CD14-positive monocyte (primary cell): ENCODE measurements at places on chromosomes 7 and 10. TPM values are rescaled to one million over a fixed set of nuclear protein-coding genes. Genes with fewer than 3 reads are reported as not detected.

GRCh38 chr7:123748734-123749536, at the start of gene WASL:
Gene WASL (minus strand): TSS chr7:123749003. CDS start chr7:123748734, 269 bp downstream.
- peak; percentile 91 for DNase-seq
- H3K4me1 ChIP-seq, result peaks cover 20% of the 10 kb centered on the region
- peak within 1 kb of the TSS; percentile 97 for H3K27ac ChIP-seq
- no peaks in the 10 kb centered on the region for H3K36me3 ChIP-seq
- peak within 1 kb of the TSS; percentile 94 for H3K4me3 ChIP-seq

DNA sequence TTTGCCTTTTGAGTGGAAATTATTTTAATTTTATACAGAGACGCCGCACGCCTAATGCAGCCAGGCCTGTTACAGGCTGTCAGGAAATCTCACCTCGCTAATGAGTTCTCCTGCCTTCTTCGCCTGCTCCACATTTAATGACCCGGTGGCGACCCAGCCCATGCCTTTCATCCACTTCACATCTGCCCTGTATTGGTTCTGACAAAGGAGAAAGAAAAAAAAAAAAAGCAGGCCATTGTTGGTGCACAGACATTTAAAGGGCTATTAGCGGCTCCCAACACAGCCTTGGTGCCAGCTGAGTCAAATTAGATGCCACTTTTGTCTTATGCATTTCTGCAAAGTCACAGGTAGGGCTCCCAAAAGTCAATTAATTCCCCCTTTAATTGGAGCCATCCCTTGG, 43.3 kb downstream of the NRAP start:
- no peak overlapping the region for H3K4me3 ChIP-seq
- H3K27ac ChIP-seq, result no peak overlapping the region
- H3K27me3 ChIP-seq, result peaks cover 12% of the 10 kb centered on the region
- H3K36me3 ChIP-seq, result no peaks in the 10 kb centered on the region
- DNase-seq, result no peak

DNA sequence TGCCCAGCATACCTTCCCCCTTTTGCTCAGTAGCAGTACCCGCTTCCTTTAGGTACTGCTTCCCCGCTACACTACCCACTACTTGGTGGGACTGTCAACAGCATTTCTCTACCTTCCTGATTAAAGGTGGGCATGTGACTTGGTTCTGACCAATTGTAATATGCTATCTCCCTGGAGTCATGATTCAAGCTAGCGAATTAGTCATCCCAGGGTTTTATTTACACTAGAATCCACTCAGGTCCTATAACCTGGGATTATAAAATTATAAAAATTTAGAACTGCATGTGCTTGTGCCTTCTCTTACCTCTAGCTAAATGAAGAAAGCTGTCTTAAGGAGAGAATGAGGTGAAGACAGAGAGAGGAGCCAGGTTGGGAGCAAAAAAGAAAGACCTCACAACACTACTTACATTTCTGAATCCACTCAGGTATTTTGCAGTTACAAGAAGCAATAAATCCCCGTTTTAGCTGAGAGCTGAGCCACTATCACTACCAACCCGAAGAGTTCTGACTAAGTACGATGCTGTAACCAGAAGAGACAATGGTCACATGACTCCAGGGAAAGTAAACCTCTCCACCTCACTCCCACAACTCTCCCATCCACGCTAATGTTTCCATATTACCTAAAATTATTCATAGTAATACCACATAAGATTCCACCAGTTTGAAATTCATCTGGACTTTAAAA, 9.7 kb downstream of the GBX1 start:
- no peaks in the 10 kb centered on the region for H3K36me3 ChIP-seq
- DNase-seq, result no peak
- peaks cover 10% of the 10 kb centered on the region for H3K27me3 ChIP-seq
- no peak overlapping the region for H3K4me3 ChIP-seq
- H3K27ac ChIP-seq, result no peak overlapping the region
- no peaks in the 10 kb centered on the region for H3K4me1 ChIP-seq

DNA sequence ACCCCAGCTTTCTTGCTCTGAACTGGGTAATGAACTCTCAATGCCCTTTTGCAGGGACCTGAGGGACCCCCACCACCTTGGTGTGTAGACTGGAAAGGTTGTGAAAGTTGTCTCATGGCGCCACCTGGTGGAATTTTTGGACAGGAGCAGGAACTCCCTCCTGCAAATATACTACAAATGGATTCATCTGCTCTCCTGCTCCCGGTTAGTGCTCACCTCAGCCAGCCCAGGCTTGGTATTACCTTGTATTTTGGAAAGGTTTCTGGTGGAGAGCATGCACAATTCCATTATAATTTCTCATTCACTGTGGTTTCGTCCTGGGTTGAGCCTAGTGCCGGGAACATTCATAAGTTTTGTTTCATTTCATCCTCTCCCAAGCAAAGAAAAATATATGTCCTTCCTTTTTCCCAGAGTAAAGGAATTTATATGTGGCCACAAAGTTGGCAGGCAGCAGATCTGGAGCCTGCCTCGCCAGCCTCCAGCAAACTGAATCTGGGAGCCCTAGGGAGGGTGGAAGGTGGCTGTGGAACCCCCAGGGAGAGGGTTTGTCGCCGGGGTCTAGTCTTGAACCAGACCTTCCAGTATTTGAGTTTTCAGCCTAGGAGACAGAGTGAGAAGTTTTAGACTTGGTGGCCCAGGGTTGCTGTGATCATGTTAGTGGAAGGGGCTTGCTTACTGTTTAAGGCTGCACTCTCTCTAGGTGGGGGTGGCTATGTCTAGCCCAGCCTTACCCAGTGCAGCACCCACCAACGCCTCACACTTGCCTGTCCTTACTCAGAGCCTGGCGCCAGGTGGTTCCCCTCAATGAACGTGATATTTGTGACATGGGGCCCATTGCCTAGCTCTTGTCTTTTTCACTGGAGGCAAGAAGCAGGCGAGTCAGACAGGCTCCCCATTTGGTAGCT, 9.5 kb downstream of the FAM241B start:
- no peak overlapping the region for H3K27ac ChIP-seq
- H3K36me3 ChIP-seq, result no peaks in the 10 kb centered on the region
- DNase-seq, result peak; percentile 52
- no peak overlapping the region for H3K4me3 ChIP-seq
- H3K4me1 ChIP-seq, result no peaks in the 10 kb centered on the region

DNA sequence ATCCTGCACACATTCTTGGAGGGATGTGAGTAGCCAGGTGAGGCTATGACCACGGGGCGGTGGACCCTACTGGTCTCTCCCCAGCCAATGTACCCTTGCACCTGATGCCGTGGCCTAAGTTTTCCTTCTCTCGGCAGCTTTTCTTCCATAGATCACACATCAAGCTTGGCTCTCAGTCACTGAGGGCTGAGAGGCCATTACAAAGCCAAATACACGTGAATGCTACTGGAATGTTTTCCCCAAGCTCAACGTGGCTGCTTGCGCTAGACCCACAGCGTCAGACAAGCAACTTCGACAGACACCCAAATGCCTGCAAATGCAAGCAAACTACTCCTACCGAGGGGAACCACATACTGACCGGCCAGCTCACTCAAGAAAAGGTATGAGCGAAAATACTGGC, 83.1 kb downstream of the PRPF18 start:
- no peaks in the 10 kb centered on the region for H3K27me3 ChIP-seq
- no peak for DNase-seq
- no peaks in the 10 kb centered on the region for H3K36me3 ChIP-seq
- no peaks in the 10 kb centered on the region for H3K4me1 ChIP-seq
- H3K27ac ChIP-seq, result no peak overlapping the region

DNA sequence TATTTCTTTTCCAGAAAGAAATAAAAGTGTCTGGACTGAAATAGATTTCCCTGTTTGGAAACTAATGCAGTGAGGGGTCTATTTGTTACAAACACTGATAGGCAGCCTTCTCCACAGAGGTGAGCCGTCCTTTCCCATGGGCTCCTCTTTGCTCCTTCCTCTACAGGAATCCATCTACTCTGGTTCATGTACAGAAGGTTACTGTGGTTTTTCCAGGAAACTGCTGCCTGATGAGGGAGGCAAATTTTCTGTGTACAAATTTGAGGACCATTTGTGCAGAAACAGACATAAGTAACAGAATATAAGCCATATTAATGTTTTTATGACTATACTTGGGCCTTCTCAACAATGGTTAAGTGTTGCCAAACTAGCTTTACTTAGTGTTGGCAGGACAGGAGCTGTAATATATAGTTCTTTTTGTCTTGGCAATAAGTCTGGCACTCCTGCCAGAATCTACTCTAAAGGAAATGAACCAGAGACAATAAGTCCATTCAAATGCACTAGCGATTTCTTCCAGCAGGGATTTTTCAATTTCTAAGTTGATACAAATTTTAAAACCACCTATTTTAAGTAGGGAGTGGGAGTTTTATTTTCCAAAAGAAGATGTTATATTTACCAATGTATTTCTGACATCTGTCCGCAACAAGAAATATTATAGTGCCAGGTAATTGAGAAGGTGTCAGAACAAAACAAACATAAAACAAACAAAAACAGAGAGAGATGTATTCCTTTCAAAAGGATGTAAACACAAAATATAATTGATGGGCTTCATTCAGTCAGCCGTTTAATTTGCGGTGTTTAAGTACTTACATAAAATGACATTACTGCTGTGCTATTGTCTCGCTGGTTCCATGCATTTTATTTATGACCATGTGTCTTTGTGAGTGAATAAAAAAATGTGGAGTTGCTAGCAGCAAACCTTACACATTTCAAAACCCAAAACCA, 91.0 kb upstream of the NFE2L3 start:
- H3K27me3 ChIP-seq, result peaks cover 44% of the 10 kb centered on the region
- no peaks in the 10 kb centered on the region for H3K4me1 ChIP-seq
- no peak for DNase-seq
- H3K4me3 ChIP-seq, result no peak overlapping the region

GRCh38 chr7:952548-953441, 1.7 kb downstream of the ADAP1 start:
- peaks cover 68% of the 10 kb centered on the region for H3K4me1 ChIP-seq
- peak overlapping the region; percentile 86 for H3K4me3 ChIP-seq
- peak overlapping the region; percentile 98 for H3K27ac ChIP-seq
- DNase-seq, result no peak
- H3K36me3 ChIP-seq, result peaks cover 16% of the 10 kb centered on the region

DNA sequence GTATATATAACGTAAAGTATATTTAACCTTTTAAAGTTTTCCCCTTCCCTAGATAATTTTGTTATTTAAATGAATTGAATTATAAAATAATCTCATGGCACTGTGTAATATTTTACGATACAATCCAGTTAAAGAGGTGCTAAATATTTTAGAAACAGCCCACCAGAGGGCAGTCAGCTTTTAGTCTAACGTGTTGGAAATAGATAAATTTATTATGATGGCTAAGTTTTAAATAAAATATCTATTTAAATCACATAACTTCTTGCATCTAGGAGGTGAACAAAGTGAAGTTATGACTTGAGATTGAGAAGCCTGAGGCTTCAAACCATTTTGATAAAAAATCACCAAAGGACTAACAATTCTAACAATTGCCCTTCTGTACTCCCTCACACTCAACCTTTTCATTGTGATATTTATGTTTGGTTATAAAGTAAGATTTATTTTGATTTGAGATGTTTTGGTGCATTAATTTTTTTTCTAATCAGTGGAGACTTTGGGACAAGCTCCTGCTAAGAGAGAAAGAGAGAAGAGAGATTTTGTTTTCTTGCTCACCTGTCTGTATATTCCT, 171.5 kb upstream of the SP4 start:
- H3K4me3 ChIP-seq, result no peak overlapping the region
- H3K36me3 ChIP-seq, result no peaks in the 10 kb centered on the region
- H3K27ac ChIP-seq, result no peak overlapping the region
- H3K4me1 ChIP-seq, result no peaks in the 10 kb centered on the region

- no peaks in the 10 kb centered on the region for H3K4me1 ChIP-seq
- no peak overlapping the region for H3K4me3 ChIP-seq
- H3K27ac ChIP-seq, result no peak overlapping the region
- no peaks in the 10 kb centered on the region for H3K36me3 ChIP-seq
- DNase-seq, result no peak
These were observed 10.7 kb downstream of the FOXL3 start for GRCh38 chr7:300546-301290.

GRCh38 chr10:67851186-67851585, 13.2 kb upstream of the DNAJC12 start:
- no peak for DNase-seq
- H3K4me3 ChIP-seq, result no peak overlapping the region
- H3K27ac ChIP-seq, result no peak overlapping the region

FAM20C gene
- 32.2 and 35.6 TPM in 2 replicates for polyA plus RNA-seq
